ENCODE measurements at places on chromosomes 1 and 21.

DNA sequence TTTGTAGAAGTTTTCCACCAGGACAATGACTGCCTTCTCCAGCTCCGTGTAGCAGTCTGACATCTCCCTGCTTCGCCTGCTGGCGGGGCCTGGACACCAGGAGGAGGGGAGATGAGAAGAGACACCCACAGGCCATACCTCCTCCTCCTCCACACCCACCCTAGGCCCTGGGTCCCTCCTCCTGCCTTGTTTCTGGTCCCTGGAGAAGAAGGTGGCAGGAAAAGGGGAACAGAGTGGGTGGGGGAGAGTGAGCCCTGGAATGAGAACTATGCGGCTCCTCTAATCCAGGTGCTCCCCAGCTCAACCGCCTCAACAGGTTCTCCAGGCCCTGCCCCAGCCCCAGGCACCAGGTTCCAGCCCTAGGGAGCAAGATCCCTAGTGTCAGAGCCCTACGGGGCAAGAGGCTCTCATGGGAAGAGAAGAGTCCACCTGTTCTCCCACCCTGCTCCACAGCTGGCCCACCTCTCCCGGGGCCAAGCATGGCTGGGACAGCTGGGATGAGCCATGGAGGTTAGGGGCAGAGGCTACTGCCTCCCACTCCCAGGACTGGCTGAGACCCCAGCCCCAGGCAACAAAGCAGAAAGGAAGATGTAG lies 4.8 kb downstream of the S100A16 start:
- no peak for DNase-seq

GRCh38 chr1:55376897-55377296 lies 161.7 kb upstream of the USP24 start:
- no peak for DNase-seq

GRCh38 chr1:36081926-36082485 lies 1.9 kb upstream of the TEKT2 start:
- no peak for DNase-seq

DNA sequence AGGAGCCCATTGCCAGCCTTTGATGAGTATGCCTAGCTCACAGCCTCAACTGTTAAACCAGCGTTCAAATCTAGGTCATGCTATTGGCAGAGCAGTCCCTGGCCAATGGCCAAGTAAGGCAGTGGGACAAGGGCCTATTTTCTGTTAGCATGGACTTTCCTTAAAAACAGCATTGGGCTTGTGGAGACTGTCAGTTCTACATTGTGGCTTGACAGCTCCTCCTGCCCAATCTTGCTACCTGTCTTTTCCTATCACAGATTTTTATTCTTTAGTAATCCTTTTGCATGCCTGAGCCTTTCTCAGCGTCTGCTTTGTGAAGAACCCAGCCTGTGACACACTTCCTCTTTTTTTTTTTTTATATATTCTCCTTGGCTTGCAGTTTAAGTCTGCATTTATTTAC lies 56.4 kb downstream of the DIP2A start:
- DNase-seq, result peak; percentile 47

- DNase-seq, result no peak
Measured at GRCh38 chr1:88961081-88961480, 31.3 kb downstream of the KYAT3 start.

DNA sequence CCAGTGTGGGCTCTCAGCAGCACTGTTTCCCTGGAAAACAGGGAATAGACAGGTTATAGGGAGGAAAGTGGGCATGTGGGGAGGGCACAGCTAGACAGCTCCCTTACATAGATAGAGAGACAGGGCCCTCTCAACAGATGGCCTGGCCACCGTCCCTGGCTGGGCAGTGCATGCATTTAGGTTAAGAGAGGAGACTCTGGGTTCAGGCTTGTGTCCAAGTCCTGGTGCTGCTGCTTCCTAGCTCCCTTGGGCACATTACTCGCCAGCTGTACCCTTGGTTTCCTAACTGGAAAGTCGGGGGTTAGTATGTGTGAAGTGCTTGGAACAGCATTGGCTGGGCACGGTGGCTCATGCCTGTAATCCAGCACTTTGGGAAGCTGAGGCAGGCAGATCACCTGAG lies 9.1 kb downstream of the PLOD1 start:
- DNase-seq, result no peak

GRCh38 chr1:92563457-92564216 lies 76.9 kb upstream of the GFI1 start:
- no peak for DNase-seq

DNA sequence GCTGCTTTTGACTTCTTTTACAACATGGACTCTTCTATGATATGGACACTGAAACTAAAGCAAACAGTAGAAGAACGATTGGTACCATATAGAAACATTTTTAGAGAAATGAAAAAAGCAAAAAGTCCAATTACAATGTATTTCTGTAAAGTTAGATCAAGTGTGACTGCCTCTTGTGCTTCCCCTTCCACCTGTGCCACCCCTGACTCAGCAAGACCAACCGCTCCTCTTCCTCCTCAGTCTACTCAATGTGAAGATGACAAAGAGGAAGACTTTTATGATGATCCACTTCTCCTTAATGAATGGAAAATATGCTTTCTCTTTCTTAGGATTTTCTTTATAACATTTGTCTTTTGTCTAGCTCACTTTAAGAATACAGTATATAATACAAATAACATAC lies 66.9 kb downstream of the PHTF1 start:
- no peak for DNase-seq

- peak; percentile 41 for DNase-seq
Measured at GRCh38 chr1:235050911-235051360, 77.7 kb downstream of the TOMM20 start.

GRCh38 chr1:187971851-187972250 lies 1143.1 kb downstream of the PLA2G4A start:
- DNase-seq, result no peak

- DNase-seq, result no peak
Measured at GRCh38 chr1:77950873-77951272, 28.0 kb downstream of the FUBP1 start.

DNA sequence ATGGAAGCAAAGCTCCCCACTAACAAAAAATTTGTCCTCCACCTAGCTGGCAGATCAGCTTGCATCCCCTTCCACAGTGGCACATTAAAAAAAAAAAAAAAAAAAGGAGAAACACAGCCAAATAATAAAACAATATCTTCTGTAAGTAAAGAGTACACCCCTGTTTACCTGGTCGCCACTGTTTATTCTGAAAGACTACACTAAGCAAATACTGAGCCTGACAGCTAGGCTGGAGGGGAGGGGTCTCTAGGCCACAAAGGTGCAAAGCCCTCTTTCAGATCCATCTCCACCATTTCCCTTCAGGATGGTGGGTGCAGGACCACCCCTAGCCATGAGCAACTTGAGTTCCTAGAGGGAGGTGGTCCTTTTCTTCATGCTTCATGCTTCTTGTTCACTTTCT lies 22.8 kb upstream of the SLC45A3 start:
- DNase-seq, result no peak

GRCh38 chr1:195158091-195158490 lies 1450.1 kb downstream of the KCNT2 start:
- DNase-seq, result no peak

DNA sequence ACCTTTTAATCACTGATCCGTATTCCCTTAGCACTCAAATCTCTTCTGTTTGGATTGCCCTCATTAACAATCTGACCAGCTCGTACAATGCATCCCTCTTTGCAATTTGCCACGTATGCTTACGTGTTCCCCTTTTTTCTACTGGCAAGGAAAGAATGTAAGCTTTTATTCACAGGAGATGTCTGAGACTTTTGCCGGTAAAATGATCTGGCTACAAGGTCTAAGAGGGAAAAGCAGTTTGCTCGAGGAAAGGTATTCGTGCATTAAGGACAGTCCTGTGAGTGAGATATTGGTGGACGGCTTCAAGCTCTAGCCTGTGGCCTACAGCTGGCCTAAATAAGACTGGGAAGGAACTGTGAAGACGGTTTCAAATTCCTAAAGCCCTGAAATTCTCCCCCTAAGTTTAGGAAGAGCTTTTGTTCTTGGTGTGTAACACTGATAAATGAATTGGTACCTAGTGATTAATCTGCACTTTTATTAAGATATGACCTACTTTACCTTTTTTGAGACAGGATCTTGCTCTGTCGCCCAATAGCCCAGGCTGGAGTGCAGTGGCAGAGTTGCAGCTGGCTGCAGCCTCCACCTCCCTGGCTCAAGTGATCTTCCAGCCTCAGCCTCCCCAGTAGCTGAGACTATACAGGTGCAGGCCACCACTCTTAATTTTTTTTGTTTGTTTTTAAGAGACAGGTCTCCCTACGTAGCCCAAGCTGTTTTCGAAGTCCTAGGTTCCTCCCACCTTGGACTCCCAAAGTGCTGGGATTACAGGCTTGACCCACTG lies 895 bp upstream of the UBR4 start:
- DNase-seq, result peak; percentile 39

GRCh38 chr1:47420547-47420946 lies 4.5 kb downstream of the FOXE3 start:
- DNase-seq, result no peak

DNA sequence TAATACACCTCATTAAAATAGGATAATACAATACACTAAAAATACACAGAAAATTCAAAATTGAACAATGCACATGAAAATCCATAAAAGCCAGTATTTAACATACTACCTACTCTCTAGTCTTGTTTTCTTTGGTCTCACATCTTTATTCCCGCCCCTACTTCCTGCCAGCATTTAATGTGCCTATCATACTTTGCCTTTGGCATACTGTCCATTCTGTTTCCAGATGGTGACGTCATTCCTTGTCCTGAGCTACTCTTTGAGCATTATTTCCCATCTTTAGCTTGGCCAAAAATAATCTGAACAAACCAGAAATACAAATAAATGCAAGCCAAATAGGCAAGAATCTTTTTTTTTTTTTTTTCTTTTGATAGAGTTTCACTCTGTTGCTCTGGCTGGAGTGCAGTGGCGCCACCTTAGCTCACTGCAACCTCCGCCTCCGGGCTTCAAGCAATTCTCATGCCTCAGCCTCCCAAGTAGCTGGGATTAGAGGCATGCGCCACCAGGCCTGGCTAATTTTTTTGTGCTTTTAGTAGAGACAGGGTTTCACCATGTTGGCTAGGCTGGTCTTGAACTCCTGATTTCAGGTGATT lies 4.4 kb downstream of the HFM1 start:
- DNase-seq, result no peak

DNA sequence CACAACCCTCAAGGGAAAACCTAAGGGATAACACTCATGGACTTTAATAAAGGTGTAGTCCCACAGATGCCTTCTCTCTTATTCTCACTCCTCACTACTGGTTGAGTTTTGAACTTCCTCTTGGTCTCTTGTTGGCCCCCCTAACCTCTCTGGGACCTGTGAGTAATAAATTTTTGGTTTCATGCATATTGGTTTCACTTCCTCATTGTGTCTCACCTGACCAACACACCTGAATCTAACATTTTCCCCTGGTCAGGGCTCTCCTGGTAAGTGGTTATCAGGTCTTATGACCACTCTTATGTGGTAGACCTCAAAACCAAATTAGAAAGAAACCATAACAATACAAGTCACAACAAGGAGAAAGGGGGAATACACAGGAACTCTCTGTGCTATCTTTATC lies 60.5 kb upstream of the PRMT6 start:
- DNase-seq, result no peak

- DNase-seq, result peak; percentile 51
Measured at GRCh38 chr1:208065862-208066261, 154.9 kb upstream of the CD34 start.

DNA sequence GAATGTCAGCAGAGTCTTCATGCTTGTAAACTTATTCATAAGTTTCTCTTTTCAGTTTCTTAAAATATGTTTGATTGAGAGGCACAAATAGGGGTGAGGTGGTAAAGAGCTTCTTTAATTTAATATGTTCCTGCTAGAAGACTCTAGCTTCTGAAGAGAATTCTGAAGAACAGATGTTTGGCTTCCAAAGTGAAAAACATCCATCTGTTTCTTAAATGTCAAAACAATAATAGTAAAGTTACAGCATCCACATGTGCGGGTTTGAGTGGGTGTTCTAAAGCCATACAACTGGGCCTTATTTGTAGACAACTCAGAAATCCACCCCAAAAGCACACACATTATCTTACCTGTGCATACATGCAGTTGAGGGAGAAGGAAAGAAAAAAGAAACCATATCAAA lies 144.0 kb upstream of the ADGRL4 start:
- no peak for DNase-seq

DNA sequence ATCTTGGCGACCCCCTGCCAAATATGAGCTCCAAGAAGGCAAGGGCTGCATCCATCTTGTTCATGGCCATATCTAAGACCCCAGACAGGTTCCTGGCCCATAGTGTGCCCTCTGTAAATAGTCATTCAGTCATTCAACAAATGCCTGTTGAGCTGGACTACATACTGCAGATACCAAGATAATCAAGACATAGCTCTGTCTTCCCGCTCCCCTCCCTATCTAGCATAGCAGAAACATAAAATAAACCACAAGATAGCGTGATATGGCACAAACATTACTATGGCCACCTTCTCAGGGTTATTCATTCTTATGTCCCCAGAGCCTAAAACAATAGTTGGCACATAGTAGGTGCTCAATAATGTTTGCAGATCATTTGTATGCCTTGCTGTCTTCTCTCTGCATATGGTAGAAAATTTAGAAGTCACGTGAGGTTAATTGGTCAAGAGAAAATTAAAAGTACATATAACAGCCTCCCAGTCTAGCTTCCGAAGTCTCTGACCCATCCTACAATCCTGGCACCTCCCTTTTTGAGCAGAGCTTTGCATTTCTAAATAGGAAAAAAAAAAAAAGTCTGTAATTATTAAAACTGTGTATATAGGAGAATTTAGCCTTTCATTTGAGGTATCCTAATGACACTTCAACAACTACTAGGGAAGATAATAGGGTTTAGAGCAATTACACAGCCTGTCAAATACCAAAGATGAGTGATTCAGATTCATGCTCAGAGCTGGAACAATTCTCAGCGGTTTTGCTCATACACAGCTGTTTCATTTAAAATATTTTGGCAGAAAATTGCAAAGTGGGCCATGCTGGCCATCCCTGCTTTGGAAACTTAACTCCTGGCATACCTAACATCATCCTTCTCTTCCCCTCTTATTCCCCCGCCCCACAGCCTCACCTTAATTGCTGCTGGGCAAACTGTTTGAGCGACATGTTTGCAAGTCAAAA lies 219.0 kb downstream of the KAZN start:
- DNase-seq, result peak; percentile 37

DNA sequence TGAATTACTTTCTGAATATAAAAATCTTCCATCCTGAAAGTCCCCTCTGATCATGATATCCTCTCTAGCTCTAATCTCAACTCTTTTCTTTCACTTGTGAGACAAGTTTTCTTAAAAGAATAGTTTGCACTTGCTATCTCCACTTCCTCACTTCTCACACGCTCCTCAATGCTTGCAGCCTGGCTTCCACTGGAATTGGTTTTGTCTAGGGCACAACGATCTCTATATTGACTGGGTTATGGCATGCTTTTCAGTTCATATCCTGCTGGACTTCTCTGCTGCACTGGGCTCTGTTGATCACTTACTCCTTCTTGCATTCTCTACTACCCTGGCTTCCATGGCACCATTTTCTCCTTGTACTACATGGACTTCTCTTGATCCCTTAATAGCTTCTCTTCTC lies 474 bp downstream of the FCRLA start:
- DNase-seq, result no peak

DNA sequence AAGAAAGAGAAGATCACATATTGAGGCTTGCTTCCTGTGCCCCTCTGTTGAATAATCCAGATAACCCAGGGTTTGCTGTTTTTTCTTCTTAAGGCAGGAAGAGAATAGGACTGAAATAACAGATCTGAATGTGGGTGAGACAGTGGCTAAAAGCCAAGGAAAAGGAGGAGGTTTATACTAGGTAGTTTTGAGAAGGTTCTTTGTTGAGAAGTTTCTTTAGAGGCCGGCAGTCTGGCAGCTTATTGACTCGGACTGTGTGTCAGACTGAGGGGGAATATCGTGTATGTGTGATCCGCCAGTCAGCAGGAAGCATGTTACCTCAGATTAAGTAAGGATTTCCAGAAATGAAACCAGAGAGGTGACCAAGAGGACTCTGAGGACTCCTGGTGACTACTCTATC lies 119.8 kb downstream of the PLA2G4A start:
- DNase-seq, result peak; percentile 55
